ENCODE measurements at places on chromosomes 7 and 10. TPM values are rescaled to one million over a fixed set of nuclear protein-coding genes. Genes with fewer than 3 reads are reported as not detected.

ZNF107 gene
- 5.9 TPM for total RNA-seq

GRCh38 chr7:22049766-22050500 lies 104.2 kb upstream of the CDCA7L start:
- no peaks in the 10 kb centered on the region for H3K4me1 ChIP-seq
- H3K27ac ChIP-seq = no peak overlapping the region
- H3K27me3 ChIP-seq = no peaks in the 10 kb centered on the region
- H3K4me3 ChIP-seq = no peak overlapping the region
- no peaks in the 10 kb centered on the region for H3K36me3 ChIP-seq

DNA sequence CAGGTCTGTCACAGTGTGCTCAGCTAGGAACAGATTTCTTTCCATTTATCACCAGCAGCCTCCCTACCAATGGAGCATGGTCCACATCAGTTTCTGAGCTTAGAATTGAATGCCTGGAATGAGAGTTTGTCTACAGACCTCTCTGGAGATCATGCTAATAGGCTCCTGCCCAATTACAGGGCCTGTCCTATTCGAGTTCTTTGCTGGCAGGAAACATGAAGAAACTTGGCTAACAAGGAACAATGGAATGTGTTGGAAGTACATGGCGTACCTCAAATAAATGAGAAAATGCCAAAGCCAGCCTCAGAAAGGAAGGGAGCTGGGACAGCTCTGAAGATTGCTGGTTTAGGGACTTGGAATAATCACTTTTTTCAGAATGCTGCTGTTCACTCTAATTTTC lies 186.0 kb upstream of the AKR1E2 start:
- no peaks in the 10 kb centered on the region for H3K36me3 ChIP-seq
- no peak overlapping the region for H3K27ac ChIP-seq
- no peak for DNase-seq
- H3K4me1 ChIP-seq = no peaks in the 10 kb centered on the region
- H3K4me3 ChIP-seq = no peak overlapping the region
- no peaks in the 10 kb centered on the region for H3K27me3 ChIP-seq

ECHS1 gene
- total RNA-seq = 109 TPM

FANK1 gene
- total RNA-seq = 0.80 TPM

GRCh38 chr7:14936554-14936953 lies 34.0 kb upstream of the DGKB start:
- H3K4me3 ChIP-seq = no peak overlapping the region
- no peaks in the 10 kb centered on the region for H3K4me1 ChIP-seq
- no peaks in the 10 kb centered on the region for H3K36me3 ChIP-seq
- no peaks in the 10 kb centered on the region for H3K27me3 ChIP-seq

- peaks cover 3% of the 10 kb centered on the region for H3K27me3 ChIP-seq
- H3K36me3 ChIP-seq = no peaks in the 10 kb centered on the region
- H3K4me1 ChIP-seq = peaks cover 15% of the 10 kb centered on the region
Observed at GRCh38 chr7:72435925-72436480, 23.9 kb upstream of the CALN1 start.

- no peaks in the 10 kb centered on the region for H3K36me3 ChIP-seq
- H3K4me1 ChIP-seq = no peaks in the 10 kb centered on the region
- H3K27me3 ChIP-seq = no peaks in the 10 kb centered on the region
- DNase-seq = peak; percentile 11
- no peak overlapping the region for H3K4me3 ChIP-seq
Observed at GRCh38 chr7:123615344-123615743, 13.7 kb downstream of the ASB15 start.

DNA sequence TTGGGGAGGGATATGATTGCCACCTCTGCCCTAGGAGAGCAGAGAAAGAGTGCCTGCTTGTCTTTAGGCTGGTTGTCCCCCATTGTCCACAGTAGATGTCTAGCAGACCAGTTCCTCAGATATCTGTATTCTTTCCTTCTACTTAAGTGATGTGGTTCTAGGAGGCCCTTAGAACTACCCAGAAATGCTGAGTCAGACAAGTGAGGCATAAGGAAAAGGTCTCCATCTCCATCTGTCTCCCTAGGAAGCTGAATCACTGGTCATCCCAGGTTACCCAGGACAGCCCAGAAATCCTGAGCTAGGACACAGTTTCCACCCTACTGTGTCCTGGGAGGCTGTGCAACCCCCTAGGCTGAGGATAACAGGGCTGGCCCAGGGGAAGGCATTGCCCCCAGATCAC lies 93.4 kb upstream of the INHBA start:
- H3K4me3 ChIP-seq = no peak overlapping the region
- no peaks in the 10 kb centered on the region for H3K4me1 ChIP-seq
- H3K27ac ChIP-seq = no peak overlapping the region
- DNase-seq = no peak
- H3K36me3 ChIP-seq = no peaks in the 10 kb centered on the region

- H3K4me3 ChIP-seq = no peak overlapping the region
- DNase-seq = peak; percentile 37
- no peaks in the 10 kb centered on the region for H3K36me3 ChIP-seq
- H3K27ac ChIP-seq = no peak overlapping the region
- peaks cover 3% of the 10 kb centered on the region for H3K4me1 ChIP-seq
Observed at GRCh38 chr7:114504586-114504985, 90.0 kb downstream of the FOXP2 start.

DNA sequence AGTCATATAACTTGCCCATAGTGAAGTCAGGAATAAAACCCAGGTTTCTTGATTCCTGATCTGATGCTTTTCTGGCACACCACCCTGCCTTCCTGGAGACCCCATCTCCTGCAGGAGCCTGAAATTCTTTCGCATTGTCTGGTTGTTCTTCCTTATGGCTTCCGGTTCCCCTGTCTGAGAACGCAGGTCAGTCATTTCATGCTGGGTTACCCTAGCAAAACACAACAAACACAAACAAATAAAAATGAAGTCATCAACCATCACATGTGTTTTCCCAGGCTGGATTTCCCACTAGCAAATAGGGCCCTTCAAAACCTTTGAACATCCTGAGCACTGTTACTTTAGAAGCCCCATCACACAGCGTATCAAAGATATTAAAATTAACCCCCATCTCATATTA lies 569.6 kb downstream of the LRMDA start:
- H3K4me3 ChIP-seq = no peak overlapping the region
- no peak overlapping the region for H3K27ac ChIP-seq
- H3K36me3 ChIP-seq = no peaks in the 10 kb centered on the region
- H3K4me1 ChIP-seq = no peaks in the 10 kb centered on the region
- H3K27me3 ChIP-seq = no peaks in the 10 kb centered on the region
- DNase-seq = peak; percentile 62
